Fibroblast of skin of back (primary cell): ENCODE measurements at places on chromosomes 7 and 10.
A peak's percentile ranks its signal among the peaks of the same experiment; 100 is the strongest.

- DNase-seq, result no peak
Observed at GRCh38 chr10:24313283-24313682, 104.3 kb downstream of the KIAA1217 start.

- no peak for DNase-seq
Observed at GRCh38 chr7:105743351-105744090, 132.9 kb downstream of the ATXN7L1 start.

- no peak for DNase-seq
Observed at GRCh38 chr7:135914346-135914745, 62.8 kb downstream of the MTPN start.

DNA sequence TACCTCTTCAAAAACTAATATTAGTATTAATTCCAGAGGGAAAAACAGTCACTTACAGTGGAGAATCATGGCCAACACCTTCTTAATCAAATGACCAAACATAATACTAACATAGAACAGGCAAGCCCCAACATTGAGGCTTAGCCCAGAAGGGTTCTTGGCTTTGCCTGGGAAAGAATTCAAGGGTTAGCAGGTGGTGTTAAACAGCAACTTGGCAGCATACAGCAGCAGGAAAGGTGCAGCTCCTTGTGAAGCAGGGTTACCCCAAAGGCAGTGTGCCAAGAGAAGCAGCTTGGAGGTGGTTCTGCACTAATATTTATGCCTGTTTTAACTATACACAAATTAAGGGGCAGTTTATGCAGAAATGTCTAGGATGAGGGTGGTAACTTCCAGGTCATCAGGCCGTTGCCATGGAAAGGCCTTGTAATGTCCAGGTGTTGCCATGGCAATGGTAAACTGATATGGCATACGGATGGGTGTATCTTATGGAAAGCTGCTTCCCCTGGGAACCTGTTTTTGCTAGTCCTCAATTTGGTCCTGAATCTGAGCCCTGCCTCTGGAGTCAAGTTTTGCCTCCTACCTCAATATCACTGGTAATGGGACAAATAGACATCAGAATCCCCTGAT is 27.2 kb upstream of the BEND7 start:
- no peak for DNase-seq

DNA sequence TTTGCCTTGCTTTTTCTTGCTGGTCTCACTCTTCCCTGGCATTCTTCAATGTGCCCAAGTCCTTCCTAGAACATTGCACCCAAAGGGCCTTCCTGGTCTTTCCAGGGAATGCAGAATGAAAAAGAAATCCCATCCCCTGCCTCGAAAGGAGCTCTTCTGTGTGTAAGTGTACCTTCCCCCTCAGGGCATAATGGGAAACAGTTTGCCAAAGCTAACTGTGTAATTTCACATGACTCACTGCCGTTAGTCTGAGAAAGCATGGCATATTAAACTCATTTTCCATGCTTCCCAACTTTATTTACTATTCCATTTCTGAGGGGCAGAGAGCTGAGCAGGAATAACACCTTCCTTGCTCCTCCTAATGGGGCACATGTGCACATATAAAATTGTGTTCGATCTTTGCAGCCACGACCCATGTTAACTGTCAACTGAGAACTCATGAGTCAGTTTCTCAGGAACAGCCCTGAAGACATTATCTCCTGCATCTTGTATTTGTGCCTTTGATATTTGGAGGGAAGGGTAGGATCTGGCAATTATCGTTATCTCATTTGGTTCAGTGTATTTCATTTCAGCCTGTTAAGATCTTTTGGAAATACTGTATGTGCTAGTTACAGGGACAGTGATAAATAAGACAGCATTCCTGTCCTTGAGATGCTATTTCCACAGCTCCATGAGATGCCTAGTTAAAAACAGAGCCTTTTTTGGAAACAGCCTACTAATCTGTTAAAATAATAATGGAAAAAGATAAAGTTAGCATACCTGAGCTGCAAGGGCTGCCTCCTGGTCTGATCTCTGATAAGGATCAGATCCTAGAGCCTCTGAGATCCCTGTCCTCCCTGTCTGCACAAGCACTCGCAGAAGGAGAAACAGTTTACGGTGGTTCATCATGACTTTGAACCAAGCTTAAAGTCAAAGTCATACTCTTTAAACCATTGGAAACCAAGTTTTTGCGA is 42.3 kb downstream of the IKZF1 start:
- DNase-seq, result no peak

- DNase-seq, result no peak
Observed at GRCh38 chr7:120862987-120863590, 5.1 kb upstream of the TSPAN12 start.

GRCh38 chr7:104541897-104542296 is 213.5 kb downstream of the LHFPL3 start:
- no peak for DNase-seq

- peak; percentile 27 for DNase-seq
Observed at GRCh38 chr7:70132852-70133690, 534.8 kb downstream of the AUTS2 start.

DNA sequence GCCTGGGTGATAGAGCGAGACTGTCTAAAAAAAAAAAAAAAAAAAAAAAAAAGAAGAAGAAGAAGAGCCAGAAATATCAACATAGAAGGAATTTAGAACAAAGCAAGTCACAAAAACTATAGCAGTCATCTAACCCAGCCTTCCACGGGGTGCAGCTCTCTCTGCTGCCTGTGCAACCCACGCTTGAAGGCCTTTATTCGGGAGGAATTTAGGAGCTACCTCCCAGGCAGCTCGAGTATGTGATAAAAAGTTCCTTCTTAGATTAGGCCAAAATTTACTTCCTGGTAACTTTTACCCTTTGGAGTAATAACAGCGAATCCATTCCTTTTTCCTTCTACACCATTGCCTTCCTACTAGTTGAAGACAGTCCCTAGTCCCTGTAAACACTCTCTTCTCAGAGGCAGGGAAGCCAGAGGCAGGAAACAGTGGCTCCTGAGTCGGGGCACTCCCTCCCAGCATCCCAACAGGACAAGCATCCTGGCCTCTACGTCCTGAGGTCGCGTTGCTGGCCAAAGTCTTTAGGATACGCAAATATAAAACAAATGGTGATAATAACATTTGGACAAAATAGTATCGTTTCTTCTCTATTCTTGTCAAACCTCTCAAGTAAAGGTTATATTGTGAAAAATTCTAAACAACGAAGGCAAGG is 109.3 kb upstream of the KMT2C start:
- no peak for DNase-seq

DNA sequence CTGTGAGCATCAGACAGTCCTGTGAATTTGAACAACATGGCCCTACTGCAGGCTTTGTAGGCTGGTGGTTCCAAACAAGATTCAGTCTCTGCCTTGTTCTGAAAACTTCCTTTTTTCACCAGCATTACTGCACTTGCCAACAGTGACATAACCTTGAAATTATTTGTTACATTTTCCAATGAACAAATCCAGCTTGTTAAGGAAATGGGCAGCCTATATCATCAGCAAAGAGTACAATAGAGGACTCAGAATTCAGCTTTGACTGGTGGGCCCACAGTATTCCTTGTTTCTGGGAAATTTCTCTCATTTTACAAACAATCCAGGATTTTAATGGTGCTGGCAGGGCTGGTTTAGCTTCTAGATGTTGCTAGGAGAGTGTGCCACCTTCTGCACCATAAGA is 703.7 kb upstream of the FZD8 start:
- DNase-seq, result no peak

- no peak for DNase-seq
Observed at GRCh38 chr7:96303105-96303685, 18.7 kb downstream of the SLC25A13 start.

- no peak for DNase-seq
Observed at GRCh38 chr7:28095231-28095630, 85.4 kb downstream of the JAZF1 start.

DNA sequence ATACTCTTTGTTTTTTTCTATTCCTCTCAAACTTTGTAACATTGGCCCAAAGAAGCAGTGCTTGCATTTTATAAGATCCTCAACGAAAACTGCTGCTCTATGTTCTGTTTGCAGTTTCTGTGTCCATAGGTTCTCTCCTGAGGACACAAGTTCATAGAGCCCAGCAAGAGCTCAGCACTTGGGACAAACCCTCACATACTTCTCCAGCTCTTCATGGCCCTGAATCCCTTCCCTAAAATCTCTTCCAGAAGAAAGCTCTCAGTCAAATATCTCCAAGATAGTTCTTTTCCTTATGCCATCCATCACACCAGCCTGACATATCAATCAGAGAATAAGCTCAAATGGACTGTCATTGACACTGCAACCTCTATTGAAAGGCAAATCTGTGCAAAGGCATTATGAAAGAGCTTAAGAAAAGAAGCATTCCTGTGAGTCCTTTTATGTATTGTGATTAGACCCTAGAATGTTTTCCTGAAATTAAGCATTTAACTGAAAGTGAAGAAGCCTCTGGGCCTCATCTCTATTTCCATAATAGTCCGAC is 405.5 kb downstream of the ANKRD7 start:
- DNase-seq, result no peak

- DNase-seq, result peak; percentile 36
Observed at GRCh38 chr7:90320801-90321494, at the start of gene FAM237B. Gene FAM237B (minus strand): TSS chr7:90321304. CDS start chr7:90319748, 1,556 bp downstream.

- DNase-seq, result no peak
Observed at GRCh38 chr10:93478873-93479272, 3.3 kb downstream of the MYOF start.

DNA sequence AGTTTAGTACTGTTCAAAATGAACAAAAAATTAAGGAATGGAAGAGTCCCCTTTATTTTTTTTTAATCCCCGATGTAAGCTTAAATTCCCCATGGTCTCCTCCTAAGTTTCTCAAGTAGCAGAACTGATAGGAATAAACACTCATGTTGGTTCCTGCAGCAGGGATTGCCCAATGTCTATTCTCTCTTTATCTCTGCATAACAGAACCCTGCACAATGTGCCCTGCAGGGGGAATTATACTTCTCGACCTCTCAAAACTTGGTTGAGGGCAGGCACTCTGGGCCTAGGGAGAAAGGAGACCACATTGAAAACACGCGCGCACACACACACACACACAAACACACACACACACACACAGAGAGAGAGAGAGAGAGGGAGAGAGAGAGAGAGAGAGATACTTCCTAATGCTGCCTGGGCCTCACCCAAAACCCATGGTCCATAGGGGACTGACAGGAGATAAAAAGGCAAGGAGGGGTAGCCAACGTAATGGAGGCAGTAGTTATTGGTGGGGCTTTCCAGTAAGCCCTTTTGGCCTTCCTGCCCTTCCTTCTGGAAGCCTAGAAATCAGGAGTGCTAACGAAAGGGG is 22.7 kb downstream of the JAZF1 start:
- DNase-seq, result no peak

DNA sequence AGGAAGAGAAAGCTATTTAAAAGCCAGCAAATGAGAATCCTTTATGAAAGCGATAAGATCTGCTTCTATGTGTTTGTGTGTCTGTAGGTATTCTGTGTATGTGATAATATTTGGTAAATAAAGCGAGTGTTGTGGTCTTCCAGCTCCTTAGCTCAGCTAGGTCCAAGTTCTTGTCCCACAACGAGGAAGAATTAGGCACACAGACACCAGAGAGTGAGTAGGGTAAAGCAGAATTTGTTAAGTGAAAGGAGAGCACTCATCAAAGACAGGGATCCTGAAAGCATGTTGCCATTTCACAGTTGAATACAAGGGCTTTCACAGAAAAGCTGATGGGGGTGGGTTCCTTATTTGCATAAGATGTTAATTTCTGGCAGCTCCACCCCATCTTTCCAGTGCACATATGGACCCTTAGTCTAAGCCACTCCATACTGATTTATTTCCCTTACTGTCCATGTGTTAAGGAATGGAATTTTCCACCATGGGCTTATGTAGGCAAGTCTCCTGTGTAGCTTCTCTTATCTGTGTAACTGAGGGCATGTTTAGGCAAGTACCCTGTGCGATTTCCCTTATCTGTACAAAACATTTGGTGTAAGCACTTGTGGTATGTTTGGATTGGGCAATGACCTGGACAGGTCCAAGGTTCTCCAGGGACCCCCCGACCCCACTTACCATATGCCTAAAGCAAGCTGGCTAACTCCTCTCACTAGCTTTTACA is 165.9 kb upstream of the VIPR2 start:
- no peak for DNase-seq

DNA sequence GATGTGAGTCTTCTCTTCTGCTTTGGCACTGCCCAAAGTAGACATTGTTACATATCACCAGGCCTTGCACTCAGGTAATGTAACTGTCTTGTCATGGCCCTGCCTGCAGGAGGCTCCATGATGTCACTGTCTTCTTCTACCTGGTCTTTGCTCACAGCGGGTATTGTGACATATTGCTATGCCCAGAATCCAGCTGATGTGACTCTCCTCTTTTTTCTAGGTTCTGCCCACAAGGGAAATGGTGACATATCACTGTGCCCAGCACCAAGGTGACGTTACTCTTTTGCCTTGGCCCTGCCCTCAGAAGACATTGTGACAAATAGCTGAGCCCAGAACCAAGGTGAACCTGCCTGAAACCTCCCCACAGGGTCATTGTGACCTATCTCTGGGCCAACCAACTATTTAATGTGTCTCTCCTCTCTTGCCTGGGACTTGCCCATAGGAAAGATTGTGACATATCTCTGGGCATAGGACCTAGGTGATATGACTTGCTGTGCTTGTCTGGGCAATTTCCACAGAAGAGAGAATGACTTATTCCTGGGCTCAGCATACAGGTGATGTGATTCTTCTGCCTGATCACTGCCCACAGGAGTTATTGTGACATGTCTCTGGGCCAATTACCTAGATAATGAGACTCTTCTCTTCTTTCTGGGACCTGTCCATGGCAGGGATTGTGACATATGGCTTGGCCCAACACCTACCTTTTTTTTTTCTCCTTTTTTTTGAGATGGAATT is 26.5 kb upstream of the ZNF107 start:
- DNase-seq, result no peak

DNA sequence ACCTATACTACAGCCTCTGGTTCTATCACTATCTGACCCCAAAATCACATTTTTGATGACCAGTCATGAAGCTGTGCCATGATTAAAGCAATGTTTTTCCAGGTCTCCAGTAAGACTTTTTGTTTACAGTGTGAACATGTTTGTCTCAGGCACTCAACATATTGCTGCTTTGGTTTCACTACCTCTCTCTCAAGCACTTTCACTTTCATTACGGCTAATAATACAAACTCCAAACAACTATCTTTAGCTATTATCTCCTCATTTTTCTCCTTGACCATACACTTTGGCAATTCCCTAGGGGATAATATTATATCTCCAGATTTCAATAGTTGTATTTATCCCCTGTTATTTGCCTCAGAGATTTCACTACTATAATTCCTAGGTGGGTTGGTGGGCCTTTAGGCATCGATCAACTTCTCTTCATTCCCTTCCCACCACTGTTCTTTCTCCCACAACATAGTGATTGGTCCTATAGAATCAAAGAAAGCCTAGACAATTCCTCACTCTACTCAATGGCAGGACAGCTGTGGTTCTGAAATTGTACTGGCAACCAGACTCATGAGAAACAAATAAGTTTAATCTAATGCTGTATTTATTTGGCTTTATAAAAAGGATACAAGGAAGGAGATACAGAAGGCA is 261.4 kb upstream of the ZWINT start:
- DNase-seq, result no peak

- DNase-seq, result no peak
Observed at GRCh38 chr7:5296611-5297226, 14.0 kb downstream of the SLC29A4 start.

DNA sequence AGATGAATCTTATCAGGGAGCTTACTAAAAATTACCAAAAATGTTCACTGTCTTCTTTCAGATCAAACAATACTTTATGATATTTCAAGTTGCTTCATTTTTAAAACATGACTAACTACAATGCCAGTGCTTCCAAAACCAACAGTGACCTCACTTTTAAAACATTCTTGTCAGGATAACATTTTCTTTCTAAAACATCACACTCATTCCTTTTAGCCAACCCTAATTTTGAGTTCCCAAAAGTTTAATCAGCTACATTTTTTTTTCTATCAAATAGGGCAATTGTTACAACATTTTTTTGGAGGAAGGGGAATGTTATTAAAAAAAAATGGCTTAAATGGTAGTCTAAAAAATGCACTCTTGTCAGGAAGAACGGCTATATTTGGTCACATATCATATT is 37.3 kb downstream of the RTKN2 start:
- DNase-seq, result peak; percentile 97
